ENCODE measurements at places on chromosomes 3 and 15.
A peak's percentile ranks its signal among the peaks of the same experiment; 100 is the strongest.

GRCh38 chr3:141050576-141051442 lies at the start of gene SPSB4:
Gene SPSB4, plus strand, starts transcription at chr3:141051347. Its CDS starts 14,758 bp downstream, at chr3:141066105.
- peak; percentile 77 for DNase-seq

DNA sequence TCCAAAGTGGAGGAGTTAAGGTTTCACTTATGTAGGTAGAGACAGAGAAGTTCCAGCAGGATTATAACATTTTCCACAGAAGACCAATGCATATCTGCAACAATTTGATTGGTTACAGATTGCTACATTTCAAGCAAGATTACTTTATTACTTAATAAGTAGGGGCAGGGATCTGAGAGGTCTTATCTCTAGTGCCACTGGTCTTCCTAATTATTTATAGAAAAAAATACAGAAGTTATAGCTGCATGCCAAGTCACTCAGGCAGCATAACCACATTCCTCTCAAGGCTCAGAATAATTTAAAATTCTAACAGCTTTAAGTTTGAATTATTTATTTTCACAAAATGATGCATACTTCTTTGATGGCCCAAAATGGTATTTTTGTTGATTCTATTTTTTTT lies 30.5 kb downstream of the RAD54L2 start:
- DNase-seq, result no peak

GRCh38 chr3:63076357-63076756 lies 201.1 kb upstream of the CADPS start:
- no peak for DNase-seq

DNA sequence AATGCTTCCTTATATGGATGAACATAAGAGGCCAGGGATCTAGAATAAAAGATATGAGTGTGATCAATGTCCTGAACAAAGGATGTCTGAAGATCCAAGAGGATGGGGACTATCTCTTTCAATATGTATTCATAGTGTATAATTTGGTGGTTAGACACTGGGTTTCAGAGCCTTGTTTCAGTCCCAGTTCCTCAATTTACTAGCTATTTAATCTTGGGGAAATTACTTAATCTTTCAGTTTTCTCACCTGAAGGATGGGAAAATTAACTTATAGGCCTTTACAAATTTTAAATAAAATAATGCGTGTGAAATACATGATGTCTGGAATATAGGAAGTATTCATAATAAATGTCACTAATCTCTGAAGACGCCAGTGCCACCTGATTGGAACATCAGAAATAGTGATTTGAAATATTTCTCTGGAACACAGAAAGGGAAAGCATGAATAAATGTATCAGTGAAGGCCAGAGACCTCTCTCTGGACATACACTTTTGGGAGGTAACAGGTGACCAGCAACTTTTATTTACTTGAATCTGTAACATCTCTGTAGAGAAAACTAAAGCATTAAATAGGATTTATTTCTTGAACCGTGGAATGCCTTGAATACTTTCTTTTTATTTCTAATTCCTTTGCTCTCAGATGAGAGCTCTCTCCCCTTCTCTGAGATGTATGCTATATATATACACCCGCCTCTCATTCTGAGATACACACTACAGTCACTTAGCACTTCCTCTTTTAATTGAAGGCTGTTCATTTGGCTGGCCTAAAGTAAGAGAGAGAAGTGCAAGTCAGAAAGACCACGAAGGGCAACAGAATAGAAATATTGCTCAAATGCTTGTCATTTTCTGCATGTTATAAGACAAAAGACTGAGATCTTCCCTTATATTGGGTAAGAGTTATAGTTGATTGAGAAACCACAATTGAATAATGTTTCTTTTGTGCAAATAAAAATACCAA lies 407.1 kb downstream of the LSAMP start:
- DNase-seq, result no peak

DNA sequence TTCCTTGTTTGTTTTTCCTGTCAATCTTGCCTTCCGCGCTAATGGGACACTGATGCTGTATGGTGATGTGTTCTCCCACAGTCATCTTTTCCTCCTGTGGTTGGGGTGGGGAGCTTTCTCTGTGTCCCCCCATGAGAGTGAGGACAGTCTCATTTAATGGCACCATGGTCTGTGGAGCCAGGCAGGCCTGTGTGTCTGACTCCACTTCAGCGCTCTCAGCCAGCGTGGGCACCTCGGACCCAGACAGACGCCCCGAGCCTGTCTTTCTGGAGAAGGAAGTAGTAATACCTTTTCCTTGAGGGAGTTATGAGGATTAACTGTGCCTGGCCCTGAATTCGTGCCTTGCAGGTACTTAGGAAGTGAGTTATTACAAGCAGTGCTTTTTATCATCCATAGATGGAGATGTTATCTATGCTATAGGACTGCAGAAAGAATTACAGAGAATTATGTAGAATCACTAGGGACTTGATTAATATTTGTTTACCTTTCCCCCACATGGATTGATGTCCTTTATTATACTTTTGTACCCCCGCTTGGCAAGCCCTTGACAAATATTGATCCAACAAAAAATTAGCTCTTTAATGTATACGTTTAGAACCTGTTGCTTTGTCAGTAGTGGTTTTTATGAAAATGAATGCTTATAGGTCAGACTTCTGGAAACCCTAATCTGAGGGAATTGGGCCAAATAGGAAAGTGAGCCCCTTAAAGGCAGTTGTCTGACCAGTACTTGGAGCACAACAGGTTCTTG lies 152.4 kb downstream of the PGPEP1L start:
- no peak for DNase-seq

DNA sequence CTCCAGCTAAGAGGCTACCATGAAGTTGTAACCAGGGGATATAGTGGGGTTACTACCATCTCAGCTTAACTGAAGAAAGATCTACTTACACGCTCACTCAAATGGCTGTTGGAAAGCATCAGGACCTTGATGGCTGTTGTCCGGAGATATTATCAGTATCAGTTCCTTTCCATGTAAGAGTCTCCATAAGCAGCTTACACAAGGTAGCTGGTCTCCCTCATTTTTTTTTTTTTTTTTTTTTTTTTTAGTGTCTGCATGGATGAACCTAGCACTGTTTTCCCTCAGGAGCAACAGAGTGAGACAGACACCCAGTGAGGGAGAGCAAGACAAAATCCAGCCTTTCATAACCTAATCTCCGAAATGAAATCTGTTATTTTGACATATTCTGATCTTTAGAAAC lies 230.9 kb downstream of the CADM2 start:
- no peak for DNase-seq

GRCh38 chr3:71487418-71487817 lies 96.1 kb downstream of the FOXP1 start:
- DNase-seq, result no peak

GRCh38 chr3:13324835-13325501 lies 95.2 kb downstream of the NUP210 start:
- DNase-seq, result no peak

DNA sequence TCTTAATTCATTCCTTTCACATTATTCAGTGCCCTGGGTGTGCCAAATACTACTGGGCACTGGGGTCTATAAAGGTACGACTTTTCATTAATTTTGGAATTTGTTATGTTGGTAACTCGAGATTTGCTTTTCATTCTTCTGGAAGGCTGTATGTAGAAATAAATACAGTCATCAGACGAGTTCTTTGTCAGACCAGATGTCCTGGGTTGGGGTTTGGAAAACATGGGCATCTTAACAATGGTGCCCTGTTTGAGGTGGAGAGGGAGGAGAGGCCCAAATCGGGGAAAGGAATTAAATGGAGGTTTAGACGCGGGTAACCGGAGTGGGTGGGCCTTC lies 662 bp upstream of the GLCE start:
- DNase-seq, result no peak

DNA sequence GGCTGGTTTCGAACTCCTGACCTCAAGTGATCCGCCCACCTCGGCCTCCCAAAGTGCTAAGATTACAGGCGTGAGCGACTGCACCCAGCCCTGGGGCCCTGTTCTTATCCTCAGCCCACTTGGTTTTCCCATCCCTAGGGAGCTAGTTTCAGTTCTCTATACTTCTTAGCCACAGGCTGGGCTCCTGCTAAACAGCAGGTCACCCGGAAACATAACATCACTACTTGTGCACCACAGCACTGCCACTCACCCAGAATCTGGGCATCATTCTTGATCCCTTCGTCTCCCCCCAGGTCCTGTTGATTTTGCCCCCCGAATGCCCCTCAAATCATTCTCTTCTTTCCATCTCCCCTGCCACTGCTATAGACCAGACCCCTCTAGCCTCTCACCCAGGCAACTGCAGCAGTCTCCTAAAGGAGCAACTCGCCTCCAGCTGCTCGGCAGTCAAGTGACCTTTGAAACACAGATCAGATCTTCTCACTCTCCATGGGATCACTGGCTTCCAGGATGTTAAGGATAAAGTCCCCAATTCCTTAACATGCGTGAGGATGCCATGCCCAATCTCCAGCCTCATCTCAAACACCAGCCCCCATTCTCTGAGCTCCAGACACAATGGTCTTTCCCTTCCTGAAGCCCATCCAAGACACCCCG lies 5.6 kb upstream of the AP3S2 start:
- DNase-seq, result no peak

DNA sequence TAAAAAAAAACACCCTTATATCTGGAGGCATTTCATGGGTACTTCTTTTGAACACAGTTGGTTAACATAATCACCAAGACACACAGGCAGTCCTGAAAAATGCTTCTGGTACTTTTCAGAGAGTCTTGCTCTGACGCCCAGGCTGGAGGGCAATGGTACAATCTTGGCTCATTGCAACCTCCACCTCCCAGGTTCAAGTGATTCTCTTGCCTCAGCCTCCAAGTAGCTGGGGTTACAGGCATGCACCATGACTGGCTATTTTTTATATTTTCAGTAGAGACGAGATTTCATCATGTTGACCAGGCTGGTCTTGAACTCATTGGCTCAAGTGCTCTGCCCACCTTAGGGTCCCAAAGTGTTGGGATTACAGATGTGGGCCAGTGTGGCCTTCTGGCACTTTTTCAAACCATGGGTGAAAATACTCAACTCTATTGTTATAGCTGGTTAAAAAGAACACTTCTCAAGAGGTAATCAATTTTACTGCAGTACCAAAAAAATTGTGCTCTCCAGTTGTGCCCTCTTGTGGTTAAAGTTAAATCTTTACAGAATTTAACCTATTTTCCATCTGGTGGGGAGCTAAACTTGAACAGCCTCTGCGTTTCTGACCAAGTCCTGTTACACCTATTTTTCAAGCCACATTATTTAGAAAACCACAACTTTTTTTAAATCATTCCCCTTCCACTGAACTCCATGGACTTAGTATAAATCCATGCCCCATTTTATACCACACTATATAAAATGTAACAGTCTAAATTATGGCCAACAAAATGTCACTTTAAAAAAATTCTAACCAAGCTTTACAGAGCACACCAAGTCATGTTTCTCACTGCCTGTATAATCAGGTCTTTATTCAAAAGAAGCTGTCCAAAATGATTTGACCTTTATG lies 1.2 kb upstream of the SNAPC5 start:
- DNase-seq, result no peak

DNA sequence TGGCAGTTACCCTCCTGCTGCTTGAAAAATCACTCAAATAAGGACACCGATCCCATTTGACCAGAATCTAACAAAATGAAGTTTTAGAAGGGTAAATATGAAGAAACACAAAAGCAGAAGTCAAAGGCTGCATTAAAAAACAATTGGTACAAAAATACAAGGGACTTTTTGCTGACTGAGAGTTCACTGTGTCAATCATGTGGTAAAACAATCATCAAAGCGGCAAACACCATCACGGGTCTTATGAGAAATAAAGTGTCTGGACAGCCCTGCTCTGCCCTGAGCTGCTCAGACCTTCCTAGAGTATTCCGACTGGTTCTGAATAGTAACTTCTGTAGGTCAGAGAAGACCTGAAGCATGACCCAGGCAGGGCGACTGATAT lies 137.2 kb upstream of the RAD18 start:
- no peak for DNase-seq

DNA sequence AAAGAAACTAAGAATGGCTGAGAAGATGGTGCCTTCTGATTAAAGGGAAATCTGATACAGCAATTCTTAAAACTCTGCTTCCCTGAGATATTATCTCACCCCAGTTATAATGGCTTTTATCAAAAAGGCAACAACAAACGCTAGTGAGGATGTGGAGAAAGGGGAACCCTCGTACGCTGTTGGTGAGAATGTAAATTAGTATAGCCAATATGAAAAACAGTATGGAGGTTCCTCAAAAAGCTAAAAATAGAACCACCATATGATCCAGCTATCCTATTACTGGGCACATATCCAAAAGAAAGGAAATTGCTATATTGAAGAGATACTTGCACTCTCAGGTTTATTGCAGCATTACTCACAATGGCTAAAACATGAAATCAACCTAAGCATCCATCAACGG lies 65.1 kb downstream of the GOLIM4 start:
- no peak for DNase-seq

- DNase-seq, result no peak
Observed at GRCh38 chr15:71043373-71043772, 71.9 kb upstream of the THSD4 start.
